ENCODE measurements at places on chromosomes 7 and 10.

DNA sequence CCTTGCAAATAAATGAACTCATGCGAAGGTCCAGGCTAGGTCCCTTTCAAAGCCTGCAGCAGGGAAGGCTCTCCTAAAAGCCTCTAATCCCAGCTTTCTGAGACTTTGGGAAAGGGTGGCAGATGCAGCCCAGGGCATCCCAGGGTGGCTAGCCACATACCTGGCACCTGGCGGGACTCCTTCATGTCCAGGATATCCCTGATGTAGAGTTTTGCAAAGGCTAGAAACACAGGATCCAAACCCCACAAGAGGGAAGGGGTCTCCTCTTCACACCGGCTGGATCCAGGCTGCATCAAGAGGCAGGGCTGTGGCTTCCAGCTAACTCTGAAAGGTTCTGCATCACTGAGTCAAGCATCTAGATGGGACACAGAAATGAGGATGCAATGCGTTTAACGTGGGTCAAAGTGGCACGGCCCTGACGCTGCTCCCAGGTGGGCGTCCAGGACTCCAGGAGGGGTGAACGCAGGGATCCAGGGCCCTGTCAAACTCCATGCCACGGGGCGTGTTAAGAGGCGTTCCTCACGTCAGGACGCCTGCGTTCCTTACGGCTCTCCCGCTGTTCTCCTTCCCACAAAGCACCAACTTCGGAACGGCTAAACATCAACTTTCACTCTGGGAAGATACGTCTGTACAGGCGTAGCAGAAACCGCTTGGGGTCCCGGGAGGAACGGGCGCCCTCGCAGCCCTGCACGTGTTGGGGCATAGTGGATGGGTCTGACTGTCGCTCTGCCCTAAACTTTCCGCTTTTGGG, 507 bp downstream of the STN1 start:
- DNase-seq: no peak

DNA sequence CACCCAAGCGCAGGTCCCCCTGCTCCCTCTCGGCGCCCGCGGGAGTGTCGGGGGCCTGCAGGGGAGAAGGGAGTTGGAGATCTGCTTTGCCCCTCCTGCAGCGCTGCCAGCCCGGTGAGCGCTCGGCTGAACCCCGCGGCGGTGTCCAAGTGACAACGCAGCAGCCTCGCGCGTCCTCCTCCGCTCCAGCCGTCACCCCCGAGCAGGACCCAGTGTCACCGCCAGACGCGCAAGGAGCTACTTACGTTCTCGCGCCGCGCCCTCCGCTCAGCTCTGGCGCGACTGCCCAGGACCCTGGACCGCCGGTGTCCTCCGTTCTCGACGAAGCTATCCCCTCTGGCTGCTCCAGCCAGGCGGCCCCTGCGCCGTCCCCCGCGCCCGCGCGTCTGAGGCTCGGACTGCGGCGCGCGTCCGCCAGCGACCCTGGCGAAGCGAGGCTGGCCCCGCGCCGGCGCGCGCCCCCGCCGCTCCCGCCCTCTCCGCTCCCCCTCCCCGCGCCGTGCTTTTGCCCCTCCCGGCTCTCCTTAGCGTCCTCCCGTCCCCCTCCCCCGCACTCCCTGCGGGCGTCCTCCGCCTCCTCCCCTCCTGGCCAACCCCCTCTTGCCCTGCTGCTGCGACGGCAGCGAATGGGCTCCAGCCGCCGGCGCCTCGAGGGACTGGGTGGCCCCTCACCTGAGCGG, at the start of gene NRCAM:
Gene NRCAM (minus strand): TSS at position 439 of the 680 bp plus-strand sequence. CDS start 216,372 bp downstream, outside the sequence.
- no peak for DNase-seq

DNA sequence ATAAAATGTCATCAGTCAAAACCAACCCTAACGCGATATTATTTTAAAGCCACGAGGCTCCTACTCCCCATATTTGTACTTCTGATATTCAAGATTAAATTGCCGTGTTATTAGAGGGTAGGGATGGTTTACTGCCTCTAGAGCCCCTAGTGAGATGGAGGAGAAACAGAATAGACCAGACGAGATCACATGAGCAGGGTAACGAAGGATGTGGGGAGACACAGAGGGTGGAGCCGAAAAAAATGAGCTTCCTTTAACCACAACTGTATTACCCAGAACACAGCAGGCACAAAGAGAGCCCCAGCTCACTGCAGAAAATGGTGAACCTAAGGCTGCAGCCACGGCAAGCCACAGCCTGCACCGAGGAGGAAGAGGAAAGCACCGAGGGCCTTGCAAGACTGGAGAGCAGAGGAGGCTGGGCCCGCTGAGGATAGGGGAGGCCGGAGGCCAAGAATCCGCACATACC, 14.3 kb downstream of the ZC3HAV1 start:
- peak; percentile 54 for DNase-seq

- DNase-seq: no peak
Measured at GRCh38 chr10:132572545-132572937, 35.0 kb downstream of the INPP5A start.

DNA sequence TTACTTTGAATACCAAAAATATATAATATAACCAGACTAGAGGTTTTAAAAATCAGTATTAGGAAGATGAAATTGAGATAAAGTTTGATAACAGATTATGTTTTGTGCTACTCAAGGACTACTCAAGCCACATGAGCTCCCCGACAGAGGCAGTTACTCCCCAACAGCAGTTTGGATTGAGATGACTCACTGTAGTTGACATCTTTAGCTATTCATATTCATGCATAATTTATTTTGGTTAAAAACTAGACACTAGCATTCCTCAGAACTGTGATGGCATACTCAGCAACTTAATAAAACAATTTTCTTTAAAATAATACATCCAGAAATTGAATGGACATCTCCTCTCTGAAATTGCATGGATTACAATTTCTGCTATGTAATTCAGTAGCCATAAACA, 19.6 kb downstream of the PCLO start:
- DNase-seq: no peak

GRCh38 chr10:29543715-29544114, 91.1 kb downstream of the SVIL start:
- DNase-seq: no peak

GRCh38 chr10:120105492-120105891, 213.0 kb downstream of the SEC23IP start:
- DNase-seq: no peak

DNA sequence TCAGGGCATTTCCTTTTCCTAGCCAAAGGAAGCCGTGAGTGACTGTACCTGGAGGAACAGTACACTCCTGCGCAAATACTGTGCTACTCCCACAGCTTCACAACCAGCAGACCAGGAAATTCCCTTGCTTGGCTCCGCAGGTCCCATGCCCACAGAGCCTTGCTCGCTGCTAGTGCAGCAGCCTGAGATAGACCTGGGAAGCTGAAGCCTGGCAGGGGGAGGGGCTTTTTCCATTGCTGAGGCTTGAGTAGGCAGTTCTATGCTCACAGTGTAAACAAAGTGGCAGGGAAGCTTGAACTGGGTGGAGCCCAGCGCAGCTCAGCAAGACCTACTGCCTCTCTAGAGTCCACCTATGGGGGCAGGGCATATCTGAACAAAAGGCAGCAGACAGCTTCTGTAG, 291.2 kb downstream of the HGF start:
- no peak for DNase-seq

DNA sequence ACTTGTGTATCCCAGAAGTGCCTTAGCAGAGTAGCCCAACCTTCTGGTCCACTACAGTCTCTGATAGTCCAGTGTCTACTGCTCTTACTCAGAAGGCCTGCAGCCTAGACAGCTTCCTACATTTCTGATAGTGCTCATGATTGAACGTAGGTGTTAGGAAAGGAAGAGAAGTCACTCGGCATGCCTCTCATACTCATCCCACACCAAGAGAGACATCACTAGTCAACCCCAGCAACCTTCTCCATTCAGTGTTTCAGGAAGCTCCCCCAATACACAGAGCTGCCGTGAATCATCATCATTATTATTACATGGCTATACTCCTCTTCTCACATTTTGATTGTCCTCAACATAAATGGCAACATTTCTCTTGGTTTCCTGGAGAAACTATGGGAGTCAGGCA, 166.4 kb downstream of the COBL start:
- no peak for DNase-seq

DNA sequence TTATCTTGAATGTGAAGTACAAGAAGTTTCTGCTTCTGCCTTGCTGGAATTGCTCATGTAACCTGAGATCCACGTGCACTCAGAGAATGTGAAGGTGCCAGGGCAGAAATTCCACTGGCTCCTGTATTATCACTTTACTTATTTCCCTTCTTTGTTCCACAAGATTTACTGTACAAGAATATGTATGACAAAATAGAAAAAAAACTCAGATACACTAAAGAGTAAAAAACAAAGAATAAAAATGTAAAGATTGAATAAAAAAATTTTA, 43.0 kb downstream of the PLCE1 start:
- no peak for DNase-seq

GRCh38 chr10:62778125-62778524, 26.4 kb upstream of the ADO start:
- DNase-seq: no peak

DNA sequence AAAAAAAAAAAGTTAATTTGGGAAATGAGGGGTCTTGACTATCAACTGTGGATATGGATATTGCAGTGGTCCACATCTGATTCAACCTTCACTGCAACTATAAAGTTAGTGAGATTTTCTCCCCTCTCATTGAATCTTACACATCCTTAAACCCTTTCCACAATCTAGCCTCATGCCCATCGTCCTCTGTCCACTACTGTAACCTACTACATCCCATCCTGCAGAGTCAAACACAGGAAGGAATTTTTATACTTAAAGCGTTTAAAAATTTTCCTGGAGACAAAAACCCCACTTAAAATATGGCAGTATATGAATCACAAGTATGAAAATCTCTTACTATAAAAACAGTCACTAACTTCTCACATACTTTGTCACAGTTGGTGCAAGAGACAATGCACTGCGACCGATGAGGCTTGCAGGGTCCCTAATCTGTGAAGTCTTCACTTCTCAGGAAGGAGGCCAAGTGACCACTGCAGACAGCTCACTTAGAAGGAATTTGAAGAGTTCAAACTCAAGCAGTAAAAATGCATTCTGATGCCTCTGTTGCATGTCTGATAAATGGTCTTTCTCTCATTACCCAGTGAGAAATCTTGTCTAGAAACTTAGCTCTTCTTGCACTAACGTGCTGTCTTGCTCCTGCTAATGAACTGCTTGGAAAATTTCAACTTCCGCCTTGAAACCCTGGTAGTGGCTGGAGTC, 50.3 kb upstream of the ST8SIA6 start:
- no peak for DNase-seq

DNA sequence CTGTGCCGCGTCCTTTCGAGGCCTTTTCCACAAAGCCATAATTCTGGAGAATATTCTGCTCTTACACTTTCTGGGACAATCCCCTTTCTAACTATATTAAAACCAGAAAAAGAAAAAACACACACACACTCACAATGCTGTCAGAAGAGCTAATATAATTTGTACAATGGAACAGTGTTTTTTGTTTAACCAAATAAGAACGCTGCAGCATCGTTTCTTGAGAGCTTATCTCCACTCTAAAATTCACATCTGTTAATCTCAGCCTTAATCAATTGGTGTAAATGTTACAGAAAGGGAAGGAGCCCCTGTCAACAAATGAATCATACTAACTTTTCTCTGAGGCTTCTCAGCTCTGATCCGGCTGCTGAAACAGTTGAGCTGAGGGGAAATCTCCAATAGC, 123.9 kb downstream of the GALNT11 start:
- no peak for DNase-seq

DNA sequence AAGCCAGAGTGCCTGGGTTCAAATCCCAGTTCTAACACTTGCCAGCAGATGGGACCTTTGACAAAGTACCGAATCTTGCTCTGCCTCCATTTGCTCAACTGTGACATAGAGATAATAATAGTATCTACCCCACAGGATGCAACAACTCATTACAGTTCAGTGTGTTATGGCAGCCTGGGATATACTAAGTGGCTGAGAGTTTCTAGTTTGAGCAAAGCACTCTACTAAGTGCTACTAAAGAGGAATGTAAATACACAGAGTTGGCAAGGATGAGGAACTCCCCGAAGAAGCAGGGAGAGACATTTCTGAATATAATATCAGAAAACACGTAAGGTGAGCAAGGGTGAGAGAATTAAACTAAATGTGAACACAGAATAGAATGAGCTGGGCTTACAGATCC, 243.2 kb downstream of the ARHGAP21 start:
- no peak for DNase-seq

GRCh38 chr7:108079276-108079647, 50.9 kb downstream of the LAMB4 start:
- no peak for DNase-seq

- DNase-seq: no peak
Measured at GRCh38 chr7:135253851-135254771, 20.5 kb downstream of the STRA8 start.

- no peak for DNase-seq
Measured at GRCh38 chr7:127336458-127336857, 56.0 kb downstream of the ZNF800 start.

- peak; percentile 75 for DNase-seq
Measured at GRCh38 chr7:43925984-43926797, at the start of gene UBE2D4. Gene UBE2D4, plus strand, starts transcription at chr7:43926436. Its CDS starts 97 bp downstream, at chr7:43926533.
